ENCODE measurements at places on chromosomes 13 and 19.

- H3K27me3 ChIP-seq, result no peaks in the 10 kb centered on the region
- H3K36me3 ChIP-seq, result no peaks in the 10 kb centered on the region
- H3K4me1 ChIP-seq, result no peaks in the 10 kb centered on the region
- no peak overlapping the region for H3K27ac ChIP-seq
- no peak overlapping the region for H3K4me3 ChIP-seq
- no peak for DNase-seq
Measured at GRCh38 chr13:35833608-35834275, 297.4 kb downstream of the DCLK1 start.

GRCh38 chr19:3333020-3333583 lies 33.3 kb upstream of the NFIC start:
- H3K27ac ChIP-seq, result no peak overlapping the region
- no peak for DNase-seq
- no peaks in the 10 kb centered on the region for H3K4me1 ChIP-seq
- no peak overlapping the region for H3K4me3 ChIP-seq

GRCh38 chr13:32038343-32038742 lies 6.8 kb downstream of the FRY start:
- no peak overlapping the region for H3K27ac ChIP-seq
- peaks cover 3% of the 10 kb centered on the region for H3K36me3 ChIP-seq
- H3K4me1 ChIP-seq, result peaks cover 25% of the 10 kb centered on the region

GRCh38 chr19:44517146-44517545 lies 12.3 kb downstream of the CEACAM20 start:
- H3K4me1 ChIP-seq, result no peaks in the 10 kb centered on the region
- H3K27me3 ChIP-seq, result peaks cover 3% of the 10 kb centered on the region
- H3K4me3 ChIP-seq, result no peak overlapping the region
- DNase-seq, result no peak
- H3K27ac ChIP-seq, result no peak overlapping the region

- H3K4me3 ChIP-seq, result no peak overlapping the region
- no peaks in the 10 kb centered on the region for H3K4me1 ChIP-seq
- H3K27me3 ChIP-seq, result no peaks in the 10 kb centered on the region
- DNase-seq, result no peak
- no peak overlapping the region for H3K27ac ChIP-seq
Measured at GRCh38 chr19:53389571-53389970, 5.4 kb upstream of the ZNF765 start.

DNA sequence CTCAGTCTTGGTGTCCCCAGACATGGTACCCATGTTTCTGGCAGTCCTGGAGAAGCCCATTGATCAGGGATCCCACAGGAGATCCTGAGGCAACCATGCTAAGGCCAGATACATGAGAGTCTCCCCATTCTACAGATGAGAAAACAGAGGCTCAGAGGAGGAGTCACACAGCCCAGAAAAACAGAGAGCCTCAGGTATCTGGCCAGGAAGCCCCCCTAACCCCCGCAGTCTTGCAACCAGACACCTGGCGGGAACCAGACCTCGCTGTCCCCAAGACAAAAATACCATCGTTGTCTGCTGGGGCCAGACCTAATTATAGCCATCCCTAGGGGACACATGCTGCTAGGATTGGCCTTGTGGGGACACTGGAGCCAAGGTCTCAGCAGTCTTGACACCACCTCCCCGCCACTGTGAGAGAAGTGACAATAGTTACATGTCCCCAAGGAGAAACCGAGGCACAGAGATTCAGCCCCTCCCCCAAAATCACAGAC lies 1.6 kb upstream of the PDE4C start:
- no peak overlapping the region for H3K27ac ChIP-seq
- no peaks in the 10 kb centered on the region for H3K36me3 ChIP-seq
- no peaks in the 10 kb centered on the region for H3K4me1 ChIP-seq
- DNase-seq, result no peak

Data from lung (tissue), 17 donors.